Fibroblast of the aortic adventitia (primary cell): ENCODE measurements at places on chromosomes 1 and 21. TPM values are rescaled to one million over a fixed set of nuclear protein-coding genes. Genes with fewer than 3 reads are reported as not detected.

The SEC16B gene
- 1.6 and 4.8 TPM in 2 replicates for total RNA-seq

The TNFRSF18 gene
- not detected in 2 replicates for total RNA-seq

The DHRS3 gene
- total RNA-seq, result 64.4 and 114 TPM in 2 replicates

The BSND gene
- total RNA-seq, result not detected in 2 replicates

The CELA3A gene
- not detected in 2 replicates for total RNA-seq

The TTC39A gene
- 0.25 and 2.0 TPM in 2 replicates for total RNA-seq

The SKI gene
- 28.1 and 36.6 TPM in 2 replicates for total RNA-seq

The CD101 gene
- 0.09 and 0.41 TPM in 2 replicates for total RNA-seq

The CD164L2 gene
- total RNA-seq, result not detected in 2 replicates

The CYP4Z1 gene
- total RNA-seq, result not detected in 2 replicates

The HJV gene
- total RNA-seq, result not detected in 2 replicates

The BEST4 gene
- 0.09 TPM in 1 of 2 replicates, not detected in the other for total RNA-seq

The LCE2C gene
- total RNA-seq, result not detected in 2 replicates

The RBP7 gene
- total RNA-seq, result not detected in 2 replicates

The SFN gene
- total RNA-seq, result 1.1 TPM in 1 of 2 replicates, not detected in the other

The DNAI4 gene
- total RNA-seq, result 3.6 and 11.4 TPM in 2 replicates

The BCAN gene
- total RNA-seq, result not detected in 2 replicates

The GPR37L1 gene
- total RNA-seq, result not detected in 2 replicates

The HSD3B1 gene
- not detected in 2 replicates for total RNA-seq

The PLPP3 gene
- total RNA-seq, result 45.7 and 270 TPM in 2 replicates

The INTS7 gene
- 34.7 and 57.8 TPM in 2 replicates for total RNA-seq

The SPRR5 gene
- total RNA-seq, result not detected in 2 replicates

The COA6 gene
- total RNA-seq, result 24.6 and 39.2 TPM in 2 replicates

The TIAM1 gene
- 7.8 and 15.1 TPM in 2 replicates for total RNA-seq

The FOXO6 gene
- not detected in 2 replicates for total RNA-seq

The NFYC gene
- total RNA-seq, result 13.2 and 23.1 TPM in 2 replicates

The FNDC10 gene
- 4.5 and 5.9 TPM in 2 replicates for total RNA-seq

The TMEM269 gene
- total RNA-seq, result 0.09 TPM in 1 of 2 replicates, not detected in the other

The CDC42BPA gene
- 82.5 and 123 TPM in 2 replicates for total RNA-seq

The NMNAT2 gene
- 0.49 and 3.4 TPM in 2 replicates for total RNA-seq

The TP73 gene
- 0.18 TPM in 1 of 2 replicates, not detected in the other for total RNA-seq

The BCAR3 gene
- total RNA-seq, result 20.6 and 34.4 TPM in 2 replicates

The CDCA8 gene
- total RNA-seq, result 0.25 and 12.8 TPM in 2 replicates

The ADGRB2 gene
- 7.9 and 11.3 TPM in 2 replicates for total RNA-seq

The SLC9C2 gene
- total RNA-seq, result not detected in 2 replicates
